ENCODE measurements at places on chromosomes 6 and 20. TPM values are rescaled to one million over a fixed set of nuclear protein-coding genes. Genes with fewer than 3 reads are reported as not detected.

The SULF2 gene
- total RNA-seq: 20.1 TPM

The BPIFB1 gene
- not detected for total RNA-seq

The PHACTR1 gene
- 8.8 TPM for total RNA-seq

The RNF114 gene
- total RNA-seq: 107 TPM

The CD83 gene
- total RNA-seq: 1.2 TPM

The GMPR gene
- 21.4 TPM for total RNA-seq

The COL19A1 gene
- not detected for total RNA-seq

The TMEM151B gene
- total RNA-seq: under 0.01 TPM

The ZBTB12 gene
- total RNA-seq: 2.6 TPM

The IP6K3 gene
- not detected for total RNA-seq

The PRICKLE4 gene
- 1.5 TPM for total RNA-seq

The POM121L2 gene
- total RNA-seq: not detected

The GPSM3 gene
- total RNA-seq: 3.8 TPM

The KCNG1 gene
- total RNA-seq: 3.2 TPM

The CSNK2A1 gene
- 95.5 TPM for total RNA-seq

The GCNT2 gene
- total RNA-seq: 5.2 TPM

The SMAP1 gene
- 14.9 TPM for total RNA-seq

The DDO gene
- 1.1 TPM for total RNA-seq

The PAX1 gene
- total RNA-seq: not detected

The ENPP5 gene
- total RNA-seq: not detected

The ARID1B gene
- 20.5 TPM for total RNA-seq

Data from epithelial cell of umbilical artery (primary cell).